Fibroblast of upper back skin (primary cell): ENCODE measurements at places on chromosomes 11 and 22.
A peak's percentile ranks its signal among the peaks of the same experiment; 100 is the strongest.

DNA sequence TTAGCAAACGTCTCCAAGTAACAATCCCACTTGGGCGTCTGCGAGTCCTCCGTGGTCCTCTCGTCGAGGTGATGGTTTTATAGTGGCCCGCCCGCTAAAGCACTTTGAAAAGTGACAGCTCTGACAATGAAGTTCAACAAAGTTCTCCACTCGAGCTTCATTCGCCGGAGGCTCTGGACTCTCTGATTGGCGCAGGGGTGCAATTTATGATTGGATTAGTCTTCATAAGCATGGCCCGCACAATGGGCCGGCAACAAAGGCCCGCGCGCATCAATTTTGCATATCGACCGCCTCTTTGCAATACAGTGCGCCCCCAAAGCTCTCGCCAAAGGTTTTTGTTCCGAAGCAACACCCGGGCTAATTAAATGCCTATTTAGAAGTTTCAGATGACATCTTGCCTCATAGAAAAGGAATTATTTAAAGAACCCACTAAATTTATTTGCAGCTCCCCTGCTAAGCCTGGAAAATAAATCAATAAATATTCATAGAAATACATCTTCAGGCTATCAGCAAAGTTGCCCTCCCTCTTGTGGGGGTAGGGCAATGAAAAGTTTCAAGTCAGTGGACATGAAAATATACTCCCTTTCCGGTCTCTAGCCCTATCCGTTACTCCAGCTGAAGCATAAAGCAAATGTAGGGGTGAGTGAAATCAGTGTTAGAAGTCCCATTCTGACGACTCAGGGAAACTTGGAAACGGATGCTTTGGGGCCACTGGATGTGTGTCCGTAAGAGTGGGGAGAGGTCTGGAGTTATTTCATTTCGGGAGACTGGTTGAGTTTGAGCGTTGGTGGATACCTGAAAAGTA is at the start of gene DBX1:
TSS of gene DBX1 (minus strand) at position 51 of the 805 bp plus-strand sequence. CDS start 151 bp downstream, outside the sequence.
- no peak for DNase-seq

- peak; percentile 75 for DNase-seq
These were observed 6.0 kb upstream of the AHNAK start for GRCh38 chr11:62552485-62553079.

DNA sequence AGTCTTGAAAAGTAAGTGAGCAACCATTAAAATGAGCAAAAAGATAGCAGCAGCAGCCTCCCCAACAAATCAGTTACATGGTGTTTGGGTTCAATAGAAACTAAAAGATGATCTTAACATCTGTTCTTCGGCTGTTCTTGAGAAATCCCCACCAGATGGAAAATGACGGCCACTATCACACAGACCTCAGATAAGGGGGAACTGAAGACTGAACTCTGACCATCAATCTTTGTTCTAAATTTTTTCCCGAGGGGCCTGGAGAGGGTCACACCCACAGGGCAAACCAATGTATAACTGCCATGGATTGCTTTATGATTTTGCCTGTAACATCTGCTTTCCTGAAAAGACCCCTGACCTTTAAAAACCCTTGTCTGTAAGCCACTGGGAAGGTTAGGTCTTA is 624.8 kb upstream of the KIRREL3 start:
- no peak for DNase-seq

DNA sequence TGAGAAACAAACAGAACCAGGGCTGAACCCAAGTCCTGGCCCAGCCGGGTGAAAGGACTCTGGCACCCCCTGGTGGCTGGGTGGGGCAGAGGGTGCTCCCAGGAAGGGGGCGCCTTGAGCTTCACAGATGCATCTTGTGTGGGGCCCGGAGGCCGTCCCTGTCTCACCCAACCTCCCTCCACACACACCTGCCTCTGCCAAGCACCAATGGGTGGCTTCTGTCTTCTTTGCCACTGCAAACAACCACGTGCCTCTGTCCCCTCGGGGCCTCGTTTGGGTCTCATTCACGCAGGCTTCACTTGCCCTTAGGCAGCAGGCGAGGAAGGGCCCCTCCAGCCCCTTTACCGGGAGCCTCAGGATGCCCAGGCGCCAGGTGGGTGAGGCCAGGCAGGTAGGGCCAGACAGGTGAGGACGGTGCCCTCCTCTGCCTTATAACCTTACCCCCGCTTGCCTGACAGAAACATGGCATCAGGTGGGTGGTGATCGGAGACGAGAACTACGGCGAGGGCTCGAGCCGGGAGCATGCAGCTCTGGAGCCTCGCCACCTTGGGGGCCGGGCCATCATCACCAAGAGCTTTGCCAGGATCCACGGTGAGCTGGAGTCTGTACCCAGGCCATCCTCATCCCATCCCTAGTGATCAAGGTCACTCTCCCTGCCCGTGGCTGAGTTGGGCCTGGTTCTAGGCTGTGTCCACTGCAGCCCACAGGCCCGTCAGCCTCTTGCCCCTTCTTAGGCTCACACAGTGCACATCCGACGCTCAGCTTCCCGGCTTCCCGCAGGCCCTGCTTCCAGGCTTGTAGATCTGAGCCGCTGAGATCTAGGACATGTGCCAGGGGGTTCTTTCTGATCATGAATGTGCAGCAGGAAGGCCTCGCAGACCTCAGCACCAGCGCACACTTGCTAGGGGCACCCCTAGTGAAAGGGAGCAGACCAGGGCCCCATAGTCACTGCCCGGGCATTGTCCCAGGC is 17.2 kb downstream of the POLR3H start:
- peak; percentile 20 for DNase-seq

DNA sequence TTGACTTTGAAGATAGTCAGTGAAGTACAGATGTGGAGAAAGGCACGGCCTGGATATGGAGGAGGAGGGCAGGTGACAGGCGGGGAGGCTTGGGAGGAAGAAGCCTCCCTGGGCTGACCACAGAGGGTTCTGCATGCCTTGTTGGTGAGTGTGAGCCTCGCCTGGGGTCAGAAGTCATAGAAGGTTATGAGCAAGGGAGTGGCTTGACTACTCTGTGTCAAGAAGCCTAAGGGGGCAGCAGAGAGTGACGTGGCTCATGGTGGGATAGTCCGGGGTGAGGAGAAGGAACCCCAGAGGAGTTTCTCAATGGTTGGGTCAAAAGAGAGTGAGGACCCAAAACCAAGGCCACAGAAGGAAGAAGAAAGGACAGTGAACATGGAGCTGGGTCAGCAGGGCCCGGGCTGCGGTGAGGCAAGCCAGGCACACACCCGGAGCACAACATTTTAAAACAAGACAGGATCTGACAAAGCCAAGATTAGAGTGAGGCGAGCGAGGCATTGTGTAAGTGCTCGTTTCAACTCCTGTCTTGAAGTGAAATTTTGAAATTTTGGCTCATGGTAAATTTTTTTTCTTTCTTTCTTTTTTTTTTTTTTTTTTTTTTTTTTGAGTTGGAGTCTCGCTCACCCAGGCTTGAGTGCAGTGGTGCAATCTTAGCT is 31.9 kb downstream of the PDGFB start:
- no peak for DNase-seq

DNA sequence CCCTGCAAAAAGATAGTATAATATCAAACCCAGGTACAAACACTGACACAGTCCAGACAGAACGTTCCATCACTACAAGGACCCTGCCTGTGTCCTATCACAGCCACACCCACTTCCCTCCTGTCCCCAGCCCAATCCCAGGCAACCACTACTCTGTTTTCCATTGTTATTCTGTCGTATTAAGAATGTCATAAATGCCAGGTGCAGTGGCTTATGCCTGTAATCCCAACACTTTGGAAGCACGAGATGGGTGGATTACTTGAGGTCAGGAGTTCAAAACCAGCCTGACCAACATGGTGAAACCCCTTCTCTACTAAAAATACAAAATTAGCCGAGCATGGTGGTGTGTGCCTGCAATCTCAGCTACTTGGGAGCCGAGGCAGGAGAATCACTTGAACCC is 89.0 kb downstream of the TRMU start:
- DNase-seq: no peak

- peak; percentile 49 for DNase-seq
These were observed at the start of gene SCN3B for GRCh38 chr11:123654566-123655081. Gene SCN3B, minus strand, starts transcription at chr11:123654624. Its CDS starts 823 bp downstream, at chr11:123653801.

- DNase-seq: no peak
These were observed 1074.9 kb downstream of the FAM181B start for GRCh38 chr11:81658722-81659121.

GRCh38 chr22:45425101-45425500 is 11.6 kb downstream of the RIBC2 start:
- peak; percentile 25 for DNase-seq

- no peak for DNase-seq
These were observed 10.2 kb downstream of the PHF5A start for GRCh38 chr22:41458161-41458728.

DNA sequence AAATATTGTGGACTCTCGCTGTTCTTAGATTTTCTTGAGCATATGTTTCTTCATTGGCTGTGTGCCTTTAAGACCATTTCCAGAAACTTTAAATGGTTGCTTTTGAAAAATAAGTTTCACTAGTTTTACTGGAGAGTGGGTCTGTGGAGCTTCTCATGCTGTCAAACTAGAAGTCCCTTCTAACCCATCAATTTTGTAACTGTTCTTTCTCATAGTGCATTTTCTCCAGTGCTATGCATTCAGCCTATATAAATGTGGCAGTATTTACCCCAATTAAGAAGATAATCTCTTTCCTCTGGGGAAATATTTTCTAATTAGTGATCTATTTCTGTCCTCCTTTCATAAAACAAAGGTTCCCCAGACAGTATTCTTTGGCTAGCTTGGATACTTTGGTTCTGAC is 97.9 kb upstream of the RRM1 start:
- DNase-seq: no peak

DNA sequence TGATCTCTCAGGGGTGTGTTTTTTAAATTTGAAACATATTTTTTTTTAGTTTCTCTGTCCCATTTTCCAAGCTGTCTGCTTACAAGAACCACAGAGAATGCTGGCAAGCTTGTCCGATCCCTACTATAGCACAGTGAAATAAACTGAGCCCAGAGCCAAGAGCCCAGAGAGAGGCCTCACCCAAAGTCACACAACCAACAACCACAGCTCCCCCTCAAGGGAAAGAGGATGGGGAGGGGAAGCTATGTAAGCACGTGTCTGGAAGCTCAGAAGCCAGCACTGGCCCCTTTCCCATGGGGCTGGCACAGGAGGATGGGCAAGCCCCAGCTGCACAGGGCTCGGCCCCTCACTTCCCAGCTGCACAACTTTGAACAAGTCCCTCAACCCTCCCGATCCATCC is 3.2 kb upstream of the SART1 start:
- no peak for DNase-seq

GRCh38 chr11:2306877-2307500 is 5.2 kb downstream of the TSPAN32 start:
- no peak for DNase-seq

GRCh38 chr11:46711303-46711702 is 7.7 kb upstream of the F2 start:
- no peak for DNase-seq

GRCh38 chr22:38879961-38880360 is 7.9 kb upstream of the CBX6 start:
- DNase-seq: no peak

DNA sequence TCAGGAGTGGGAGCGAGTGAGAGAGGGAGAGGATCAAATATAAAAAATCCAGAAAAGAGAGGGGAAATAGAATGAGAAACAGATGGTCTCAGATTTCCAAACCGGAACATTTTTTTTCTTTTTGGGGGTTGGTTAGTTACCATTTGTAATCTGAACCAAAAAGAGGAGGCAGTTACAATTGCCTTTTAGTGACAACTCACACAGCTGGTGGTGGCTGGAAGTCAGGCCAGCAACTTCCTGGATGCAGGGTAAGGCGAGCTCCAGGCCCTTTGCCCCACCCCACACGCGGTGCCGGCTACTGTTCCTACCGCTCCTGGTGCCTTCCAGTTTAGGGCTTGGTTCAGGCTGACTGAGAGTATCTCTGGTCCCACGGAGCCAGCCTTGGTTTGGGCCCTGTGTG is 21.0 kb upstream of the UBASH3B start:
- DNase-seq: peak; percentile 80

GRCh38 chr11:62553839-62554361 is 7.3 kb upstream of the AHNAK start:
- peak; percentile 90 for DNase-seq

- no peak for DNase-seq
These were observed 7.0 kb upstream of the POLA2 start for GRCh38 chr11:65254724-65255123.

GRCh38 chr11:19073454-19074415 is 13.2 kb upstream of the MRGPRX2 start:
- no peak for DNase-seq

DNA sequence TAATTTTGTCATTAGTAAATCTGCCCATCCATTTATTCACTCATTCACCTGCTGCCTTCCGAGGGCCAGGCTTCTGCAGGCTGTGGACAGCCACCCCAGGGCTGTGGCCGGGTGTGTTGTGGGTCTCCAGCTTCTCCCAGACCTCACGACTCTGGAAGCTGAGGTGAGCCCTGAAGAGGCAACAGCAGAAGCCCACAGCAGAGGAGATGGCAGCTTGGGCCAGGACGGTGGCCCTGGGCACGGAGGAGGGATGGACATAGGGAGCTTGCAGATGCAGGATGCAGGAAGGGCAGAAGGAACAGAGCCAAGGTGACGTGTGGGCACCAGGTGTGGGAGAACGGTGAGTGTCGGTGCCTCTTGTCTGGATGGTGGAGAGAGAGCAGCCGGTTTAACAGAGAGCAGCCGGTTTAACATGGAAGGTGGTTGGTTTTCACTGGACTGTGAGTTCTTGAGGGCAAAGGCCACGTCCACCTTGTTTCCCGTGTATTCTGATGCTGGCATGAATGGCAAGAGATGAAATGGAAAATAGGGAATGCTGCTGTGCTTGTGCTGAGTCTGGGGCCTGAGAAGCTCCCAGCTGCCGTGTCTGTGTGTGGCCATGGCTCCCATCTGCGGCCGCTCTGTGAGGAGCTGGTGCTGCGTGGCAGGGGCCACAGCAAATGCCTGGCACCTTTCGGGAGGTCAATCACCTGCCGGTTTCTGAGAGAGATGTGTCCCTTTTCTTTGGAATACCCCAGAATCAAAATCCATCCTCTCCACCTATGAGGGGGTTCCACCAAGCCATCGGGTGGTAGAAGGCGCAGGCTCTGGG is 669.9 kb downstream of the BRD1 start:
- DNase-seq: no peak

DNA sequence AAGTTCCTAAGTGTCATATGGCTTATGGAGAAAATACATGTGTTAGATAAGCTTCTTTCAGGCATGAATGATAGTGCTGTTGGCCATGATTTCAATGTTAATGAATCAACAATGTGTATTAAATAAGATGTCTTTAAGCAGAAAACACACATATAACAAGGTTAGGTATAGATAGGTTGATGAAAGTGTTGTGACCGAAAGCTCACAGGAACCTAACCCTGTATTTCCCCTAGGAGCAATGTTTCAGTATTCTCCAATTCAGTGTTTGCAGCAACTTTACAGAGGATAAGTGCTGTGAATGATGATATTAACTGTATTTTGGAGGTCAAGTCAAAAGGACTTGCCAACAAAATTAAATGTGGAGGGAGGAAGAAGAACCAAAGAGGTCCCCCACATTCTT is 82.8 kb upstream of the PRDM11 start:
- no peak for DNase-seq

GRCh38 chr11:77403211-77403610 is 70.7 kb downstream of the PAK1 start:
- peak; percentile 23 for DNase-seq
